CD8-positive, alpha-beta T cell (primary cell): ENCODE measurements at places on chromosomes 6 and 20.

DNA sequence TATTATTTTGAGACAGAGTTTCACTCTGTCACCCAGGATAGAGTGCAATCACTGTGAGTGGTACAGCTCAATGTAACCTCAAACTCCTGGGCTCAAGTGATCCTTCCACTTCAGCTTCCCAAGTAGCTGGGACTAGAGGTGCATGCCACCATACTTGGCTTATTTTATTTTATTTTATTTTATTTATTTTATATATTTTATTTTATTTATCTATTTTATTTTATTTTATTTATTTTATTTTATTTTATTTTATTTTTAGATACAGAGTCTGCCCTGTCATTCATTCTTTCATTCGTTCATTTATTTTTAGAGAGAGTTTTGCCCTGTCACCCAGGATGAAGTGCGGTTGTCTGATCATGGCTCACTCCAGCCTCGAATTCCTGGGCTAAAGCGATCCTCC is 35.5 kb downstream of the ATG5 start:
- DNase-seq = no peak

GRCh38 chr6:105644691-105645090 is 241.8 kb upstream of the PREP start:
- DNase-seq = no peak

DNA sequence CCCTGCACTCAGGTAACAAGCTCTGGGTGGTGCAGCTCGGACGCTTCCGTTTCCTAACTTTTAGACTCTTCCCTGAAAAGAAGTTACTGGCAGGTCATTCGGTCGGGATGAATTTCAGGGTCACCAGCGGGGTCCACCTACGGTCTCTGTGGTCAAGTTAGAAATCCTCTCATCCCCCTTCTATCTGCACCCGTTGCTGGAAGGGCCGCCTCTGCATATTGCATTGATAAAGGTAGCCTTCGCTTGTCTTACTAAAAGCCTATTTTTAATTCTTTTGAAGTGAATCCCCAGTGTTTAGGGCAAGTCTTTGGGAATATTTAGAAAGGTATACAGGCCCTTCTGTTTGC is 47.3 kb downstream of the LRRN4 start:
- DNase-seq = no peak

DNA sequence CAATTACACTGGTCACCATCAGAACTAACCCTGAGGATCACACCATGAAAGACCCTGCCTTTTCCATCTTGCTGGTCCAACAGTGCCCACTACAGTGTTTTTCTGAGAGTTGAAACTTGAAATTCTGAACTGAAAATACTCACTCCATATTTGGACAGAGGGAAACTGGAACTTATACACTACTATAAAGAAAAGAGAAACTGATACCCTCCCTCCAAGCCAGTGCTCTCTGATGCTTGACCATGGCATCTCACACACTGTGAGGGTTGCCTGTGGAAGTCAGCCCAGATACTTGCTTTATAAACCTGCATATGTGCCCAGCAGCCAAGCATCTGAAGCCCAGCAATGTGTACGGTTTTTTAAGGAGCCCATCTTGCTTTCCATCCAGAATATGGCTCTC is 108.7 kb downstream of the FOXA2 start:
- no peak for DNase-seq

DNA sequence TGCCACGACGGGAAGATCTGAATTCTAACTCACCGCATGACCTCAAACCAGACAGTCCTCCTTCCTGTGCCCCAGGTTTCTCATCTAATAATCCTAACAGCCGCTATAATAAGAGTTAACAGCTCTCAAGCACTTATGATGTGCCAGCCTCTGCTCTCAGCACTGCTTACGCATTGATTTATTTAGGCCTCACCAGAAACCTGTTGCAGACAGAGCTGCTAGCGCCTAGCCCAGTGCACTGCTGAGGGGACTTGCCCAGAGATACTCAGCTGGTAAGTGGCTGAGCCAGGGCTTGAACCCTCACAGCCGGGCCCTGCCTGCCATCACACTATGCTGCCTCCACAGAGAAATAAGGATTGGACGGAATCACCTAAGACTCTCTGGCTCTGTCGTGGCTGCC is 37.7 kb downstream of the GRM4 start:
- no peak for DNase-seq

DNA sequence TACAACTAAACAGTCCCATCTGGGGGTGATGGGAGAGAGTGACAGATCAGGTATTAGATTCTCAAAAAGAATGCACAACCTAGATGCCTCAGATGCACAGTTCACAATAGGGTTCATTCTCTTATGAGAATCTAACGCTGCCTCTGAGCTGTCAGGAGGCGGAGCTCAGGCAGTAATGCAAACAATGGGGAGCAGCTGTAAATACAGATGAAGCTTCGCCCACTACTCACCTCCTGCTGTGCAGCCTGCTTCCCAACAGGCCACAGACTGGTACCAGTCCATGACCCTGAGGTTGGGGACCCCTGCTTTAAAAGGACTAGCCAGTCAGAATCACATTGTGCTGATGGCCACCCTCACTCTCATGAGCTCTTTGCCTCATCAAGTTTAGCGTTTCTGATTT is 247.0 kb upstream of the KCNQ5 start:
- no peak for DNase-seq
